ENCODE measurements at places on chromosomes 11 and 22. TPM values are rescaled to one million over a fixed set of nuclear protein-coding genes. Genes with fewer than 3 reads are reported as not detected.

Gene ZP1
- polyA plus RNA-seq: 0.07 TPM

Gene PNPLA5
- not detected for polyA plus RNA-seq

Gene NNMT
- polyA plus RNA-seq: 4.0 TPM

- DNase-seq: no peak
Observed at GRCh38 chr11:66723693-66724092, 5.3 kb downstream of the SPTBN2 start.

- peak; percentile 94 for DNase-seq
Observed at GRCh38 chr22:38924347-38924952, 33.0 kb upstream of the APOBEC3A start.

Gene MMP13
- polyA plus RNA-seq: 0.07 TPM

Gene ANO5
- 8.2 TPM for polyA plus RNA-seq

DNA sequence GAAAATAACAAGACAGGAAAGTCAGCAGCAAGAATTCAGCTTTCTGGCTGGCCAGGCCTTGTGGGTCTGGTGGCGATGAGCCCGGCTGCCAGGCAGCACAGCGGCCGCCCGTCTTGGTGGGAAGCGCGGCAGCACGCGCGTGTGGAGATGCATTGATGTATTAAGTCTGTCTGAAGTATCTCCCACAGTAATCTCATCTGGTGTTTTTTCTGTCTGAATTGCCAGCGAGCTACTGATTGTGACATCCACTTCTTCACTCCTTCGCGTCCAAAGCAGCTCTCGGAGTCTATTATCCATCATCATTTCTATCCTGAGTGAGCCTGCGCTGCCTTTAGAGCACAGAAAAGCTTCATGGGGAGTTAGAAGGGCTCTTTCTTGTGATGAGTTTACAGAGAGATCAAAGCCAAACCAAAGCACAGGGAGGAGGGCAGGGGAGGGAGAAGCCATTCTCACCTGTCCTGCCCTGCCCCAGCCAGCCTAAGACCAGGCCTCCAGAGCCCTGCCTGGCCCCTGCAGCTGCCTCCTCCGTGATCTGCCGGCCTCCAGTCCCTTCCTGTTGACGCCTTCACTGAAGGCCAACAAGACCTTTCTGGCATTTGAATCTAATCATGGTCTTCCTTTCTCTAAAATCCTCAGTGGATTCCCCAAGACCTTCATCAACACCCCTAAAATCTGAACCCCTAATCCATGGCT is 1419.0 kb downstream of the TBC1D22A start:
- DNase-seq: no peak

GRCh38 chr22:48664586-48664985 is 1163.1 kb downstream of the BRD1 start:
- no peak for DNase-seq

- DNase-seq: no peak
Observed at GRCh38 chr11:19658344-19658743, 54.3 kb upstream of the NAV2 start.

- no peak for DNase-seq
Observed at GRCh38 chr11:44581246-44581645, 15.8 kb downstream of the CD82 start.

DNA sequence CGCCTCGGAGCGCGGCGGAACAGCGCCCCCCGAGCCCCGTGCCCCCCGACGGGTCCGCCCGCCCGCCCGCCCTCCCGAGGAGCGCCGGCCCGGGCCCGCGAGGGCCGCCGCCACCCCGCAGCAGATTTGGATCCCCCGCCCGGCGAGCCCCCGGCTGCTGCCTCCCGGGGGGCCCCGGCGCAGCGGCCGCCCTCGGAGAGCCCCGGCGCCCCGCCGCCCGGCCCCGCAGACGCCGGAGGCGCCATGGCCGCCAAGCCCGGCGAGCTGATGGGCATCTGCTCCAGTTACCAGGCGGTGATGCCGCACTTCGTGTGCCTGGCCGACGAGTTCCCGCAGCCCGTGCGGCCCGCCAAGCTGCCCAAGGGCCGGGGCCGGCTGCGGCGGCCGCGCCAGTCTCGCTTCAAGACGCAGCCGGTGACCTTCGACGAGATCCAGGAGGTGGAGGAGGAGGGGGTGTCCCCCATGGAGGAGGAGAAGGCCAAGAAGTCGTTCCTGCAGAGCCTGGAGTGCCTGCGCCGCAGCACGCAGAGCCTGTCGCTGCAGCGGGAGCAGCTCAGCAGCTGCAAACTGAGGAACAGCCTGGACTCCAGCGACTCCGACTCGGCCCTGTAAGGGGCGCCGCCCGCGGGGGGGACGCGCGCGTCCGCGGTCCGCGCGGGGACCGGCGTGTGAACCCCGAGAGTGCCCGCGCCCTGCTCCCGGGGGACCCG is 380 bp downstream of the C11orf96 start:
- DNase-seq: peak; percentile 59

- DNase-seq: no peak
Observed at GRCh38 chr11:84164728-84165127, 878.6 kb upstream of the CCDC90B start.

All from large intestine (tissue), 12 donors.